ENCODE measurements at places on chromosomes 3 and 15. TPM values are rescaled to one million over a fixed set of nuclear protein-coding genes. Genes with fewer than 3 reads are reported as not detected.

GRCh38 chr15:64611085-64611725 lies 150.8 kb downstream of the ZNF609 start:
- DNase-seq = no peak

DNA sequence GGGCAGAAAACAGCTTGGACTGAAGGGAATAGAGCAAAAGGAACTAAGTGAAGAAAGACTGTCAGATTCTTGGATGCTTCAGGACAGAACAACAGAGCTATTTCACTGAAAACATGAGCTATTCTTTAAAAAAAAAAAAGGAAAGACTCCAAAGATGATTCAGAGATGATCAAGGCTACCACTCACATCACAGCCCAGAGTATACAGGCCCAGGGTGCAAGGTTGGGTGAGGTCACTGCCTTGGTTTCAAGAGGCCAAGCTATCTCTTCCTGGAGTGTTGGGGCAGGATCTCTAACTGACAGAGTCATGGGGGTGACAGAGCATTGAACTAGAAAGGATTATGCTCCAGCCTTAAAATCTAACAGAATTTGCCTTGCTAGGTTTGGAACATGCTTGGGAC lies 118.1 kb downstream of the AGBL1 start:
- DNase-seq = no peak

DNA sequence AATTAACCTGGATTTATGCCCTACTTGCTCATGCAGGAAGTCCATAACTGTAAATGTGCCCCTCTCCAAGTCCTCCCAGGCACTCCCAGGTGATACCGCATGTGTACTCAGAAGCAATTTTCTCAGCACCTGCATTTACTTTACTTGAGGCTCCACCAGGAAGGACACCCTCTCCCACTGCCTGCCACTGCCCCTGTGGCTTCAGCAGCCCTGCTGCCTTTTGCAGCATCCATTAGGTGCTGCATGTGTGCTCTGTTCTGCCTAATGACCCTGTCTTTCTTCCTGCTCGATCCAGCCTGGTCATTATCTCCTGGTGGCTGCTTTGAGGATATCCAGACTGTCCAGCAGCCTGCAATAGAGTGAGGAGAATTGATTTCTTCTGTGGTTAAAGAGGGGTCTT lies 107.6 kb upstream of the SEMA6D start:
- DNase-seq = no peak

DNA sequence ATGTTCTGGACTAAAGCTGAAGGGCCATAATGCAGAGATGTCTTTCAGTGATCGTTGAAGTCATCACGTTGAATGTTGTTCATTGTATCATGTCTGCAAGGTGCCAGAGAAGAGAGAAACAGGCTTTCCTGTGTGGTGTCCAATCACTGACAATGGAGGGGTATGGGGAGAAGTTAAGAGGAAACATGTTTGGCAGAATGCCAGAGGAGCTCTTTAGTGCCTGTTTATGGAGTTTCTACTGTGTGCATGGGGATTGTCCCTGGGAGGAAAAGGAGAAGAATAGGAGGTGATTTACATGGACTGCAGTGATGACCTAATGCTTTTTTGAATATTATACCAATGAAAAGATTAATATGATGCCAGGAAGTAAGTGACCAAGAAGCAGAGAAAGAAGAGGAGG lies 11.7 kb downstream of the SCAANT1 start:
- no peak for DNase-seq

DNA sequence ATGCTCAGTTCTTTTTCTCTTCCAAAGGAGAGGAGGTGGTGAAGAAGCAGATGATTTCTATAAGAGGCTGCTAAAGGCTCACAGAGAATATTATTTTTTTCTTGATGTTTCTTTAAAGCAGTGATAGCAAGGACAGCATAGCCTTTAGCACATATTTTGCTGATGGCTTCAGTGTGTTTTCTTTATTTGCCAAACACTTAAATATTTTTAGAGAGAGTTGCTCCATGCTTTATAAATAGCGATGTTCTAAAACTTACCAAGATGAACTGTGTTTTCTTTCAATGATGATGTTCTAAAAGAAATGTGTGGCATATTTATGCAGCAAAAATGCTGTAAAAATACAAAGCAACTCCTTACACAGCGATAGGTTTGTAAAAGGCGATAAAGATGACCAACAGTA lies 11.8 kb upstream of the KCNAB1 start:
- no peak for DNase-seq

DNA sequence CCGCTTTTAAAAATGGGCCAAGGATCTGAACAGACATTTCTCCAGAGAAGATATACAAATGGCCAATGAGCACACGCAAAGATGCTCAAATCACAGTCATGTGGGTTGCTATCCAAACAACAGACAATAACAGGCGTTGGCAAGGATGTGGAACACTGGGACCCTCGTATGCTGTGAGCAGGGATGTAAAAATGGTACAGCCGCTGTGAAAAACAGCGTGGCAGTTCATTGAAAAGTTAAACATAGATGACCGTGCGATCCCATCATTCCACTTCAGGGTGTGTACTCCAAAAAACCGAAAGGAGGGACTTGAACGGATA lies 6.7 kb upstream of the LRRC15 start:
- DNase-seq = no peak

- peak; percentile 39 for DNase-seq
These were observed 87.5 kb upstream of the TGFBR2 start for GRCh38 chr3:30518872-30519271.

DNA sequence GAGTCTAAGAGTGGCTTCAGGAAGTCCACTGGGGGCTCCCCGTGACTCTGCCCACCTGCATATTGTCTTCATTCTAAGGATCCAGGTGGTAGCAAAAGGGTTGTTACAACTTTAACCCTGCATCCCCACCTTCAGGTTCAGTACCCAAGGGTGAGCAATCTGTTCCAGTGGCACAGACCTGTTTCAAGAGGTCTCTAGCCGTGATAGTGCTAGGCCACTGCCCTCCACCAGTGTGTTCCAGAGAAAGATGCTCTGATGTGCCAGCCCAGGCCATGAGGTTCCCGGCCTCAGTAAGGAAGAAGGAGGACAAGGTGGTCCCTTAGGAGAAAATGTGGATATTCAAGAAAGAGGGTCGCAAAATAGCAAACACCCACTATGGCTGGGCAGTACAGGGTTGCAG lies 87.0 kb downstream of the IGF1R start:
- DNase-seq = no peak

GRCh38 chr3:52472239-52473000 lies 17.0 kb downstream of the NISCH start:
- DNase-seq = no peak

GRCh38 chr3:13025778-13026518 lies 47.3 kb downstream of the IQSEC1 start:
- DNase-seq = no peak

- DNase-seq = no peak
These were observed 449.6 kb downstream of the MECOM start for GRCh38 chr3:169213956-169214355.

DNA sequence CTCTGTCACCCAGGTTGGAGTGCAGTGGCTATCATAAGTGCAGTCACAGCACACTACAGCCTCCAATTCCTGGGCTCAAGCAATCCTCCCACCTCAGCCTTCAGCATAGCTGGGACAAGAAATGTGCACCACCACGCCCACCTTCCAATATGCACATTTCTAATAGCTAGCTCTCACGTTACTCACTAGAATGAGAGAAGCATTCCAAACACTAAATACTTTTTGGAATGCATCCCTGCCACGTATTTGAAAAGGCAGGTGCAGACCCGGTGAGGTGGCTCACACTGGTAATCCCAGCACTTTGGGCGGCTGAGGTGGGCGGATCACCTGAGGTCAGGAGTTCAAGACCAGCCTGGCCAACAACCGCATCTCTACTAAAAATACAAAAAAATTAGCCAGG lies 7.6 kb upstream of the TCF12 start:
- no peak for DNase-seq

GRCh38 chr3:23096041-23096440 lies 107.1 kb upstream of the UBE2E2 start:
- DNase-seq = peak; percentile 66

- DNase-seq = no peak
These were observed 98.4 kb downstream of the IQSEC1 start for GRCh38 chr3:12974819-12975218.

GRCh38 chr3:70065696-70066253 lies 66.2 kb downstream of the SAMMSON start:
- peak; percentile 6 for DNase-seq

DNA sequence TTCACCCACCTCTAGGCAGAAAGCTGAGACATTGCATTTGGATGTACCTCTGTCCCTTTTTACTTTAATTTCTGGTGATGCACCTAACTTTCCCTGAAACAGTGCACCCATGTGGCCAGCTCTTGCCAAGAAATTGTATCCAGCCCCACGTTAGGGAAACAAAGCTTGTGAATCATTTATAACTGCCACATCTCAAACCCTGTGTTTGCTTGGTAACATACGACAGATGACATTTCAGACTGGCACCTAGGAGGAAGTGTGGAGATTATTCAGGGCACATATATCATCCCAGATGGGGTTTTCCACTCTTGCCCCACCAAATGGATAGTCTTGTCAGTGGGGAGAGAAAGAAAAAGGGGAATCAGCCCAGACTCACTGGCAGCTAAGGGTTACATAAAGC lies 2.1 kb downstream of the CYB561D2 start:
- no peak for DNase-seq

- DNase-seq = no peak
These were observed 673.9 kb upstream of the NR2F2 start for GRCh38 chr15:95656595-95656994.

DNA sequence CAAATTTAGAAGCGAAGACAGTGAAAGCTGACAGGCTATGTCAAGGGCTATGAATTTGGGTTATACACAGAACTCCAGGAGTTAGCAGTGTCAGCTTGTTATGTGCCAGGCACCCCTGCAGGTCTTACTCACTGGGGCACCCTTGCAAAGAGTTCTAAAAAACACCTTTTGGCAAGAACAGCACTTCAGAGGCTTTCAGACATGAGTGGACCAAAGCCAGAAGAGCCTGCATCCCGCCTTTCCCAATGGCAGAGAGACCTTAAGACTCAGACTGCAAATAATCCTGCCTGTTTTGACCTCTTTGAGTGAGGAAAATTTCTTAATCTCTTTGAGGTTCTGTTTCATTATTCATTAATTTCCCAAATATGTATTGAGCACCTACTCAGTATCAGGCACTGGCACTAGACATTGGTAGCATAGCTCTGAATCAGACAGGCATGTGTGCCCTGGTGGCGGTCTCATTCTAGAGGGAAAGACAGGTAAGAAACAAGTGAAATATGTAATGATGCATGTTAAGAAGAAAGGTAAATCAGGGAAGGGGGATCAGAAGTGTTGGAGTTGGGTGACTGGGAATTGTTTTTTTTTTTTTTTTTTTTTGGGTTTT lies 280.0 kb downstream of the KBTBD8 start:
- no peak for DNase-seq

DNA sequence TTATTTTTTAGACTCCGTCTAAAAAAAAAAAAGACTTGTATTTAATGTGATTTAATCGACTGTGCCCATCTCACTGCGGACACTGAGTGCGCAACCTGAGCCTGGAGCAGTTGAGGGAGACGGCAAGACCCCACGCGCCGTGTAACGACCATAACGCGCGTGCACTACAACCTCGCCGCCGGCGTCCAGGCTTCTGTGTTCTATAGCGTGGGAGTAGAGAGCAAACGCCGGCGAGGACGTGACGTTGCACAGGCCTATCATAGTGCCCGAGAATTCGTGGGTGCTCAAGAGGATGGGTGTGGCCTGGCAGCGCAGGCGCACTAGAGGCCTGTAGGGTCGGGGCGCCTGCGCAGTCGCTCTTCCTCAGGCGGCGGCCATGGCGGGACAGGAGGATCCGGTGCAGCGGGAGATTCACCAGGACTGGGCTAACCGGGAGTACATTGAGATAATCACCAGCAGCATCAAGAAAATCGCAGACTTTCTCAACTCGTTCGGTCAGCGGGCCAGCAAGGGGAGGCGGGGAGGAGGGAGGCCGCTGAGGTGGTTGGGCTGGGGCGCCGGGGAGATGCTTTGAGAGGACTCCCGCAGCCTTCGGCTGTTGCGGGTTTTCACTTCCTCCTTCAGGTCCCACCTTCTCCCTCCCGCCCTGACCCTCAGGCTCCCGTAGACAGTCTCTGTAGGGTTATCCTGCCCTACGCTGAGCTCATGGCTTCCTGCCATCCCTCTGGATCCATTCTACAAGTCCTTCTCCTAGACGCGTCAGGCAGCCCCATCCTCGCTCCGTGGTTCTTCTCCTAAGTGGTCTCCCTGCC lies at the start of gene BRK1:
BRK1 (plus strand) TSS at position 350 of the 812 bp plus-strand sequence; CDS start at position 377, 27 bp downstream.
- DNase-seq = peak; percentile 97

- DNase-seq = no peak
These were observed 279.7 kb downstream of the ZIC1 start for GRCh38 chr3:147688868-147689267.

- DNase-seq = no peak
These were observed 982.7 kb downstream of the SQOR start for GRCh38 chr15:46617507-46617906.

DNA sequence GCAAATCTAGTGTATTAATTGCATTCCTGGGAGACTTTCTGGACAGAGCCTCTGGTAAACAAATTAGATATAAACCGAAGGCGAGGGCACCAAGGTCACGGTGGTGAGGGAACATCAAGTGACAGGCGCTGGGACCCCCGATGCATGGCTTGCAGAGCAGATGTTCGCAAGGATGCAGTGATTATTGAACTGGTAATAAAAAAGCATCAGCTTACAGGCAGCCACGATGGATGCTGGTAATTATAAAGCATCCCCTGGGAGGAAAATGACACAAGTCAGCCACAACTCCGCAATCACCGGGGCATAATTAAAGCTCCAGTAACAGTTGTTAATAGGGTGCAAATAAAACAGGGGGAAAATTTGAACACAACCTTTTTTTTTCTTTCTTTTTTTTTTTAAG lies 231.1 kb upstream of the DPH6 start:
- no peak for DNase-seq

- DNase-seq = peak; percentile 97
These were observed 190.5 kb upstream of the CMC1 start for GRCh38 chr3:28050885-28051284.

GRCh38 chr3:156233876-156234275 lies 113.5 kb downstream of the KCNAB1 start:
- no peak for DNase-seq

- DNase-seq = peak; percentile 89
These were observed 10.4 kb downstream of the ATP2B2 start for GRCh38 chr3:10495003-10495402.

DNA sequence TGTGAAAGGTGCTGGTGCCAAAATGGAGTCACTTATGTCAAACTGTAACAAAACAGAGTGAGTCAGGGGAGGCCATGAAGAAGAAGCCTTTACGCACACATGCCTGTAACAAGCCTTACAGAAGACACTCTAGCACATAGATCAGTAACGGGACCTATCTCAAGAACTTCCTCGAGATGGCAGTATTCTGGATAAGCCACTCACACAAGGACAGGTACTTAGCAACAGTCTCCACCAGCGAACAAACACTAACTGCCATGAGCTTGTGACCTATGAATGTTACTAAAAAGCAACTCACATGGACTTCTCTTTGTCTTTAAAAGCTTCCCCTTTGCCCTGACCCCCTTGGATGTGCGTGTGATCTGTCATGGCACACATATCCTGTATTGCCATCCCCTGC lies 235.1 kb downstream of the CD47 start:
- DNase-seq = peak; percentile 53

The P4HTM gene
- 26.1 TPM for total RNA-seq

The LARP6 gene
- 77.5 TPM for total RNA-seq

The PLOD2 gene
- 149 TPM for total RNA-seq

The EPHB3 gene
- 4.0 TPM for total RNA-seq

The ZBTB11 gene
- total RNA-seq = 28.9 TPM

The KLHL6 gene
- not detected for total RNA-seq

The TRIM59 gene
- total RNA-seq = 15.1 TPM

The ACOX2 gene
- total RNA-seq = 4.3 TPM

The HESX1 gene
- total RNA-seq = 0.66 TPM

The RASGRF1 gene
- 0.29 TPM for total RNA-seq

The GOLGA8T gene
- 0.61 TPM for total RNA-seq

The HAPLN3 gene
- total RNA-seq = 5.0 TPM
